ENCODE measurements at places on chromosomes 6 and 20.

GRCh38 chr6:168867247-168868102 is 386.2 kb downstream of the THBS2 start:
- DNase-seq = no peak

DNA sequence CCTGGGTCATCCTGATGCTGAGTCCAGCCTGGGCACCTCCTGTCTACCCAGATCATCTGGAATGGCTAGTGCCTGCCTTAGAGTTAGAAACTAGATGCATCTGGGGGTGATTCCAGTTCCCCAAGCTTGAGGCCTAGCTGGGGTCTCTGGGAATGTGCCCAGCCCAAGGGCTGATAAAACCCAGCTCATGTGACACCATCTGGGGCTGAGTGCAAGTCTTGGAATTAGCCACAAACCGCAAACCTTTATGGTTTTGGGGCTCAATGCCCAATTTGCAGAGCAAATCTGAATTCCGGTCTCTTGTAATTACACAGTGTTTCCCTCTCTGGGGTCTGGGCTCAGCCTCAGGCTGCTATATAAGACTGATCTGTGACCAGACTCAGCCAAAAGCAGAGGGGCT is at the start of gene BPIFB4:
BPIFB4 (plus strand) TSS at position 385 of the 400 bp plus-strand sequence. CDS start 1,884 bp downstream, outside the sequence.
- DNase-seq = no peak

GRCh38 chr6:55617272-55617671 is 38.3 kb upstream of the HMGCLL1 start:
- no peak for DNase-seq

DNA sequence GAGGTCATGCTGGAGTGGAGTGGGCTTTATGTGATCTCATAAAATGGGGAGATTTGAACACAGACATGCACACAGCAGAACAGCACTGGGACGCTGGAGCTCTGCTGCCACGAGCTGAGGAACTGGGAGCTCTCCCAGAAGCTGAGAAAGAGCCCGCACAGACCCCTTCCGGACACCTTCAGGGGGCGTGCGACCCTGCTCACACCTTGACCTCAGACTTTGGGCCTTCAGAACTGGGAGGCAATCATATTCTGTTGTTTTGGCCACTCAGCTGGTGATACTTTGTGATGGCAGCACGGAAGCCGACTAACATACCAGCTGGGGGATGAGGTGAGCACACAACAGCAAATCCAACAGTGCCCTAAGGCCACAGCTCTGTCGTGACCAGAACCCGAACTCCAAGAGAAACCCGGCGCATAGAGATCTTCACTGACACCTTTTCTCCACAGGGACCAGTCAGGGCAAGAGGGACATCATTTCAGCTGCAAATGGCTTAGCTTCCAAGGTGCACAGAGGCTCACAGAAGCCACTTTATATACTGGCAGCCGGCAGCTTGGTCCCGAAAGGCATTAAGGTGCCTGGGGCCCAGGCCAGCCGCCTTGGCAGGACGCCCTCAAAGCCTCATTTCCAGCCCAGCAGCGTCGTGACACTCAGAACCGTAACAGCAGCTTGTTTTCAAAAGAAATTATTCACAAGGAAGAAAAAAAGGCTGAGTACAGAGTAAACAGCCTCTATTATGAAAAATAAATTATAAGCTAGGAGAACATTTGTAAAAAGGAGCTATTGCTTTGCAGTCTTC is 89.3 kb downstream of the RNASET2 start:
- no peak for DNase-seq

GRCh38 chr6:152636609-152637295 is 410 bp downstream of the SYNE1 start:
- peak; percentile 53 for DNase-seq

DNA sequence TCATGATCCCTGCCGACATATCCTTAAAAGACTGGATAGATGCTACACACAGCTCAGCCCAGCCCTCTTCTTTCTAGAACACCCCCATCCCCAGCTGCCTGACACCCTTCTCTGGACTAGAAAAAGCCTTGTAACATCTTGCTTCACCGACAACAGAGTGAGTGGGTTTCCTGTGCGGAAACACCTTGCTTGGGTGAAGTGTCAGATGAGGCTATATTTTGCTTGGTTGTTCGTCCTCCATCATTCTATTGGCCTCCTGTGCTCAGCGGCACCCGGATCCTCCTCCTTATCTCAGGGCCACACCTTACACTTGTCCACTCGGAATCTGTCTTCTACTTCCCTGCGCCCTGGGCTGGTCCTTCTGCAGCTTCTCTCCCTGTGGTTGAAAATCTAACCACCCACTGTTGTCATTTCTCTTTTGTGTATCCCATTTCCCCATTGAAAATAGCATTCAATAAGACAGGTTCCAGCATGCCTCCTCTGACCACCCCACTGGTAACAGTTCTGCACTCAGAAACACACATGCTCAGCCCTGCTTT is 101.3 kb upstream of the MLN start:
- peak; percentile 13 for DNase-seq

- no peak for DNase-seq
Measured at GRCh38 chr6:160065200-160065599, 56.4 kb upstream of the SLC22A1 start.

DNA sequence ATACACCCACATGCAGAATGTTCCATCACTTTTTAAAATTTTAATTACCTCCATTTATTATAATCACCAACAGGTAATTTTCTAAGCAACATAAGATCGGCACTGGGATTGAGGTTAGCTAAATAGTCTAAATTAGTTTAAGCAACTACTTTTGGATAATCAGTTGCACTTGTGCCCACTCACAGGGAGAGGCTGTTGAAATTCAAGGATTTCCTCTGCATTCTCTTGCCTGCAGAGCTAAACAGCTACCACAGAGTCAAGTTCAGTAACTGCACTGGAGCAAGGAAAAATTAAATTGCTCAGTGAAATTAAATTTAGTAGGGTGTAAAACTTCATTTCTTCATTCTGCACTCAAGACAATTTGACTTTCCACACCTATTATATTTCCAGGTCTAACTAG is 120.7 kb upstream of the CCDC28A start:
- DNase-seq = peak; percentile 19

DNA sequence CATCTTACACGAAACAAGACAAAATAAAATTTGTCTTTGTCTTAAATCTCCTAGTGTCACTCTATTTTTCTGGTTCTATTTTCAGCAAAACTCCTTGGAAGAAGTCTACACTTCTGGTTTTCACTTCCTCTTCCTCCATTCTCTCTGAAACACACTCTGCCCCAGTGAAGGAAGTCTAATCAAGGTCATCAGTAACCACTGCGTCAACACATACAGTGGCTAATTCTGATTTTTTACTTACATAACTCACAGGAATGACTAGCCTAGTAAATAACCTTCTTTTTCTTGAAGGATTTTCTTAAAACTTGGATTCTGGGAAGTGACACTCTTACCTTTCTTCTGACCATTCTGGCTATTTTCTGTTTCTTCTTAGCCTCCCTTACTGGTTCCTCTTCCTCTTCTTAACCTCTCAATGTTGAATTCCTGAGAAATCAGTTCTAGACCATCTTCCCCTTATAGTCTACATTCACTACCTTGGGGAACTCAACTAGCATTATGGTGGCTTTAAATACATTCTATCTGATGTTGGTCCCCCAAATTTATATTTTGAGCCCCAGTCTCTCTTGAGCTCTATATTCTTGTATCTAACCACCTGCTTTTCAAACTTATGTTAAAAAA is 37.5 kb downstream of the AIG1 start:
- peak; percentile 68 for DNase-seq

DNA sequence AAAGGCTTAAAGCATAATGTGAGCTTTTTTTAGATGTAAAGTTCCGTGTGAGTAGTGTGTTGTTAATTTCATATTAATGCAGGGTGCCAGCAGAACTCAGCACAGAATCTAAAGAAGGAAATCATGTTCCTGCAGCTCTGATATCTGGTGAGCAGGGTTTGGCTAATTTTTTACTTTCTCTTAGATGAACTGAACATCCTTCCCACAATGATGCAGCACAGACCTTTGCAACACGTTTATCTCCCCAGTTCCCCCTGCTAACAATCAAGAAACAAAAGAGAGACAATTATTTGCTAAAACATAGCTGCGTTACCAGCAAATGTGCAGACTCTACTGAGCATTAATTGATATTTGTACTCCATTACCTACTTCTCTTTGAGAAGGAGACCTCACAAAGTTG is 39.1 kb upstream of the ATXN1 start:
- DNase-seq = no peak

- DNase-seq = no peak
Measured at GRCh38 chr20:31890646-31891045, 20.2 kb downstream of the TTLL9 start.
